Activated CD4-positive, alpha-beta T cell treated with anti-CD3 and anti-CD28 coated beads for 48 hours (primary cell): ENCODE measurements at places on chromosomes 5 and 9.

- DNase-seq = no peak
Measured at GRCh38 chr9:36592801-36593583, 20.3 kb downstream of the MELK start.

DNA sequence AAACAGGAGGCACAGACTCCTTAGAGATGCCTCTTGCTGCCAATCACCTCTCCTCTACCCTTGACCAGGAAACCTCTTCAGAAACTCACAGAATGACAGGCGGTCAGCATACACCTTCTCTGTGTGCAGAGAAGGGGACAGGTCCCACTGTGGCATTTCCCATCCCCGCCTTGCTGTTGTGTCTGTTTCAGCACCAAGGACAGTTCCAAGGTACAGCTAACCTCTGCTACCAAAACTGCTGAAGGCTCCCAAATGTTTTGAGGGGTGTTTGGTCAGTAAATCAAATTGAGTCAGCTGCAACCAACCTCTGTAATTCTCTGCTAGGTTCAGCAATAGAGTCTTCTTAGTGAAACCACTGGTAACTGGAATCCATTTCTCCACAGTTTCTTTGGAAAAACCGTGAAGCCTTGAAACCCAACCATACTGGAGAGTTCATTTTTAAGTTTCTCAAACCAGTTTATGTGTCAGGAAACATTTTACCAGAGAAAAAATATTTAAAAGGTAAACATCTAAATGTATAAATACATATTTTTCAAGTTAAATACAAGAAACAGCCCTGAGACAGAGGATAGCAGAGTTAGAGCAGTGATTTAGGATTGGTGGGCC lies 122.0 kb downstream of the DRD1 start:
- DNase-seq = peak; percentile 26

GRCh38 chr9:134619983-134620661 lies 21.5 kb upstream of the COL5A1 start:
- DNase-seq = peak; percentile 0

- no peak for DNase-seq
Measured at GRCh38 chr9:115088860-115089259, 29.1 kb downstream of the TNC start.

- no peak for DNase-seq
Measured at GRCh38 chr5:169222934-169223594, 77.9 kb downstream of the SLIT3 start.

DNA sequence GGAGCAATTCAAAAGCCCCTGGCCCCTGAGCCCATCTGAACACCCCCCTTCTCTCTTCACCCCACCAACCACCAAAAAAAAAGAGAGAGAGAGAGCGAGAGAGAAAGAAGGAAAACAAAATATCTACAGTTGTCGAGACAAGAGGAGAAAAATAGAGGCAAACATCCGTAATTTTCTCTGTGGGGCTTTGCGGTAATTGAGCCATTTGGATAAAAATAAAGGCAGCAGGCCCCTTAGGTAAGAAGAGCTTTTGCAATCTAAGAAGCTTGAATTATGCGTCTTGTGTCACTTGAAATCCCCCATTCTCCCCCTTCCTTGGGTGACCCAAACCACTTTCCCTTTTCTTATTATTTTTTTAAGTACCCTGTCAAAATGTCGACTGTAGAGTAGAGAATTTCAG lies 35.5 kb upstream of the FUBP3 start:
- no peak for DNase-seq

- peak; percentile 33 for DNase-seq
Measured at GRCh38 chr9:93670208-93671019, 94.0 kb downstream of the PHF2 start.

GRCh38 chr5:135217669-135218485 lies 181.2 kb downstream of the MACROH2A1 start:
- DNase-seq = no peak

DNA sequence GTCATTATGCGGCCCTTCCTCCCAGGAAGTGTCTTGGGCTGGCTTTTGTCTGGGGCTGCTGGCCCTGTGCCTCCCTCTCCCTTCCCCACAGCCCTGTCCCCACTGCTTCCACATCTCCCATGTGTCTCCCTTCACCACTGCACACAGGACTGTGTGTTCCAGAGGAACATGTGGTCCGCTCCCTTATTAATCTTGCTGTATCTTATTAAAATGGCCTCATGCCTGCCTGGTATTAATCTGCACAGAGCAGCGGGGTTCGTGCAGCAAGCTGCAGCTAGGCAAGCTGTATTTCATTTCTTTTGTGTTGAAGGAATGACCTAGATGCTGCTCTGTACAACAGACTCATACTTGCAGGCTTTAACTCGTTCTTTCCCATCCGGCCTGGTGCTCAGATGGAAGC lies 130.5 kb downstream of the SPOCK1 start:
- no peak for DNase-seq

GRCh38 chr5:59559847-59560246 lies 333.7 kb downstream of the PDE4D start:
- no peak for DNase-seq

DNA sequence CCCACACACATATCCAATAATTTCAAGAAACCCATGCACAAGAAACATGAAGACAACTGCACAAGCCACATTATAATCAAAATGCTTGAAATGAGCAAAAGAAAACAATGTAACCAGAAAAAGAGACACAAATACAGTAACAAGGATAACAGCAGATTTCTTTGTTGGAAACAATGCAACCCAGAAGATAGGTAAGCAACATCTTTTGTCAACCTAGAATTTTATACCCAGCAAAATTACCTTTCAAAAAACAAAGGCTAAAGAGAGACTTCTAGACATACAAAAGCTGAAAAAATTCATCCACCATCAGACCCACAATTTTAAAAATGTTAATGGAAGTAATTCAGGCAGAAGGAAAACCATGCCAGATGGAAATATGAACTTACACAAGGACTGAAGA lies 5.0 kb upstream of the COL23A1 start:
- no peak for DNase-seq

DNA sequence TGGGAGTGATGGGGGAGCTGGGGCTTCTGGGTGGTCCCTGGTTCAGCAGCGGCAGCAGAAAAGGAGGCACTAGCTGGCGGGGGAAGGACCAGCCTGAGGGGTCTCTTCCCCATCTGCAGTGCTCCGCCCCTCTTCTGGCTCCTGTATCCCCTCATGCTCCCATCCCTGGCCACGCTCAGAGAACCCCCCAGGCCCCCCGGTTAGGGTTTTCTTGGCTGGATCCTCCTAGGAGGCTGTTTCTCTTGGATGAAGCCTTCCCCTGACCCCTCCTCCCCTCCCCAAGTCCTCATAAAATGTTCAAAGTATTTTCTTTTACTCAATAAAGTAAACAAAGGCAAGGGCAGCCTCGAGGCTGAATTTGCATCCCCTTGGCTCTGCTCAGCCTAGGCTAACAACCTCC lies 60.8 kb downstream of the FGF18 start:
- DNase-seq = no peak

GRCh38 chr5:102638316-102638715 lies 116.8 kb upstream of the PAM start:
- no peak for DNase-seq

GRCh38 chr5:76385540-76385939 lies 17.5 kb upstream of the IQGAP2 start:
- no peak for DNase-seq

- peak; percentile 13 for DNase-seq
Measured at GRCh38 chr9:105299190-105299854, 54.9 kb downstream of the SLC44A1 start.

- no peak for DNase-seq
Measured at GRCh38 chr9:69093471-69094103, 58.0 kb downstream of the FXN start.

DNA sequence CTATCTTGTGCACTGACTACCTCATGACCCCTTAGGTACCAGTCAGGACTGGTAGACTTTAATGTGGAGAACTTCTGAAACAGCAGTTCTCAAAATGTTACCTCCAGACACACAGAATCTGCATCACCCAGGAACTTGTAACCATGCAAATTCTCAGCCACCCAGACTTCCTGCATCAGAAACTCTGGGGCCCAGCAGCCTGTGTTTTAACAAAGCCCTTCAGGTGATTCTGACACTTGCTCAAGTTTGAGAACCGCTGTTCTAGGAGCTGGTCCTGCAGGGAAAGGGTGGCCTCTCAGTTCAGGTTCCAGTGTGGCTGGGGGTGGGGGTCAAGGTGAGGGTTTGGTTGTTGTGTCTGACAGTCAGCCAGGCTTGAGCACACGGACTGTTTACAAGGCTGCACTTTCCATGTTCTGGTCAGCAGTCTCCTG lies 28.4 kb downstream of the ZFP62 start:
- DNase-seq = peak; percentile 56

GRCh38 chr9:126338945-126339344 lies 12.3 kb downstream of the MVB12B start:
- no peak for DNase-seq

- DNase-seq = no peak
Measured at GRCh38 chr5:88979726-88980125, 96.7 kb upstream of the MEF2C start.

DNA sequence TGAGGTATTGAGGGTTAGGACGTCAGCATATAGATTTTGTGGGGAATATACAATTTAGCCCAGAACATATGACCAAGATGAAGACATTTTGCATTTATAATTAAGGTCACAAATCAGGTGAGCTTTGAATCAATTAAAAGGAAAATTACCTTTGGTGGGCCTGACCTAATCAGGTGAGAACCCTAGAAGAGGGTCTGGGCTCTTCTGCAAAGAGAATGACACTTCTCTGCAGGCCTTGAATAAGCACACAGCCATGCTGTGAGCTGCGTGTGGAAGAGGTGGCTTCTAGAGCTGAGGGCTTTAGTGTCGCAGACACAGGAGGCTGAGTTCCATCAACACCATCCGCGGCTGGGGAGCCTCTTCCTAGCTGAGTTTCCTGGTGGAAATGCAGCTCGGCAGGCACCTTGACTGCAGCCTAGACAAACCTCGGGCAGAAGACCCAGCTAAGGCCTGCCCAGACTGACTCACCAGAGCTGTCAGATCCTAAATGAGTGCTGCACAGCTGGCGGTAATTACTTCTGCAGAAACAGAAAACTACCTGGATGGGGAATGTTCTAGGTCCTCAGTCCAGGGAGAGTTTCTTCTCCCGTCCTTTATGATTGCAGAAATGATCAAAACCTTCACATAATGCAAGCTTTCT lies 287.5 kb upstream of the IRX1 start:
- DNase-seq = no peak

GRCh38 chr9:36889844-36890243 lies 144.2 kb downstream of the PAX5 start:
- no peak for DNase-seq

- peak; percentile 2 for DNase-seq
Measured at GRCh38 chr5:145237843-145238242, 597.3 kb downstream of the PRELID2 start.

DNA sequence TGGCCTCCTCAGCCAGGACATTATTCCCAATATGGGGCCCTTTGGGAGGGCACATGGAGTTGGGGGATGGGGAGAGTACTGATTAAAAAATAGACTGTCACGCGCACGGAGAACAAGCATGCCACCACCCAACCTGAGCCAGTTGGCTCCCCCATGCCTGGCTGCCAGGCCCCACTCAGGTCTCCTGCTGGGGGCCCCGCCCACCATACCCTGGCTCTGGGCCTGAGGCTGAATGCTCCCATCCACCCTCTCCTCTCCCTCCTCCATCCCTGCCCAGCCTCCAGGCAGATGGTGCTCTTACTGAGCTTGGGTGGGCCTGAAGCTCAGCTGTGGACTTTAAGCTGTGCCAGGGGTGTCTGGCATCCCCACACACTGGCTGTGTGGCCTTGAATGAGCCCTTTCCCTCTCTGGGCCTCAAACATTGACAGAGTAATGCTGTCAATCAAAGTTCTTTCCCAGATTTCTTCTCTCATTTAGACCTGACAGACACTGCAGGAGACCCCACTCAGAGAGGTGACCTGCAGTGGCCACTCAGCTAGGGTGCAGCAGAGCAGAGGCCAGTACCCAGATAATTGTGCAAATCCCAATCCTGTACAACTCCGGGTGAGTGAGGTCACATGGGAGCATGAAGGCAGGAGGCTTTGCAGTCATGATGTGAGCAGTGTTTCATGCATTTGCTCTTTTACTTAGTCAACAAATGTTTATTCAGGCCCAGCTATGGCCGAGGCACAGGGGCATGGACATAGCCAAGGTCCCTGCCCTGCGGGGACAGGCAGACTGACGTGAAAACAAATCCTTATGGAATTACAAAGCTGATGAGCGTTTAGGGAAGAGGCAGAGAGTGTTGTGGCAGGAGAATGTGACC lies 9.8 kb upstream of the SYNPO start:
- no peak for DNase-seq

- peak; percentile 82 for DNase-seq
Measured at GRCh38 chr5:151651997-151652645, 34.6 kb downstream of the SPARC start.

DNA sequence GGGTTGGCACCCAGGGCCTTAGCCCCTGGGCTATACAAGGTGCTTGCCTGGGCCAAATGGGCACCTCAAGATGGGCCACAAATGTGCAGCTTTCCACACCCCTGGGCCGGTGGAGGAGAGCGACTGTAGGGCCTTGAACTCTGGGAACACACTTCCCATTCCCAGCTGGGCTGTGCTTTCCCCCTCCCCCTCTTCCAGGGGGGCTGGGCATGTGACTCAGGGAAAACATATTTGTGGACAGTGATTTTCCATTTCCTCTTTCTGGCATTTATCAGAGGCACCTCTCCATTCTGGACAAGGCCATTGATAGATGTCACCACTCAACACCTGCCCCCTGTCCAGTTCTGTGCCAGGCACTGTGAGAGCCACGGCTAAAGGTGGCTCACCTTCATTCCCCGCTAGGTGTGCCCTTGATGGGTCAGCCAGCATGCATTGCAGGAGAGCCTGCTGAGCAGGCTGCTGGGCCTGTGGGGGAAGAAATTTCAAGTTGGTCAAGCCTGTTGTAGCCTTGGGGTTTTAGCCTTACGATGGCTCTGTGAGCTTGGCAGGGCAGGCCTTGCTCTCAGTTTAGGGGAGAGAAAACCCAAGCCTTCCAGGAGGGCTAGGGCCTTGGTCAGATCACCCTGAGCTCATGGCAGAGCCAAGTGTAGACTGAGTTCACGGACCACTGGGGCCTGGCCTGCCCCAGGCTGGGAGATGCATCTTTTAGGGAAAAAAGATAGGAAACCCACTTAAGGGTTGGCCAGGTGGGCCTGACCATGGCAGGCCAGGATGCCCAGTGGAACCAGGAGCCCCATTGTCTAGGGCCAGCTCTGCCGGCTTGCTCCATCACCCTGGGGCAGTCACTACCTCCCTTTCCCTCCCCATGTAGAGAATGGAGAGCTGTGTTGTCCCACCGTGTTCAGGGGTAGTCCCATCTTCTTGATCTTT lies 113.9 kb downstream of the DAB2IP start:
- DNase-seq = no peak

- no peak for DNase-seq
Measured at GRCh38 chr9:87578625-87579024, 81.0 kb downstream of the DAPK1 start.
